ENCODE measurements at places on chromosomes 3 and 15. TPM values are rescaled to one million over a fixed set of nuclear protein-coding genes. Genes with fewer than 3 reads are reported as not detected.

DNA sequence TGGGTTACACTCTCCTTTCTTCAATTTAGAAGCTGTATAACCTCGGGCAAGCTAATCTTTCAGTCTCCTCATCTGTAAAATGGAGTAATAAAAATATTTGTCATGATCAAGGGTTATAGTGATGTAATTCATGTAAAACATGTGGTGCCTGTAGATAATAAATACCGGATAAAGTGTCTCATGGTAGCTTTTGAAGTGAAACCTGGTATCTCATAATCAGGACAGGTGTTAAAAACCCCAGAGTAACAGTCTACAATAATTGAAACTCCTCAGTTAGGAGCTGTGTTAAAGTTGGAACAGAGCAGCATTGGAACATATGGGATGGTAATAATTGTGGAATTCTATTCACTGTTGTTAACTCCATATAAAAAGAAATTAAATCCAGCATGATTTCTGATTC, 884 bp upstream of the KNL1 start:
- H3K27ac ChIP-seq, result no peak overlapping the region
- no peak overlapping the region for H3K4me3 ChIP-seq
- H3K4me1 ChIP-seq, result no peaks in the 10 kb centered on the region

GRCh38 chr3:9021271-9022009, 58.2 kb upstream of the RAD18 start:
- H3K4me1 ChIP-seq, result no peaks in the 10 kb centered on the region
- no peak overlapping the region for H3K4me3 ChIP-seq
- no peaks in the 10 kb centered on the region for H3K27me3 ChIP-seq
- DNase-seq, result no peak
- H3K36me3 ChIP-seq, result no peaks in the 10 kb centered on the region
- H3K27ac ChIP-seq, result no peak overlapping the region

GRCh38 chr15:50778086-50778485, 12.6 kb upstream of the SPPL2A start:
- no peaks in the 10 kb centered on the region for H3K27me3 ChIP-seq
- no peak for DNase-seq
- no peaks in the 10 kb centered on the region for H3K4me1 ChIP-seq

DNA sequence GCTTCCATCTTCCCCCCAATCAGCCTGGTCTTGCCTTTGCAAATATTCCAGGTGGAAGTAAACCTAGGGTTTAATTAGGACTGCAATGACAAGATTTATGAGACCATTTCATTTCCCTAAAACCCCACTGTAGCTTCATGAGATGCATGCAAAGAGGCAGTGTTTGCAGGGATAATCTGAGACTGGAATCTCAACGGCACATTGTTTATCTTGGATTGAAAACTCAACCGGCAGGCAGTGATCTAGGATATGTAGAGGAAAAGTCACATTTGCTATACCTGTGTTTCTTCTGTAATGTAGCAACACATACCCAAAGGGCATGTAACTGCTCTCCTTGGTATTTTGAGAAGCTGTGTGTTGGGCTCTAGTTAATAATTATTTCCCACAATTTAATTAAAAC, 18.7 kb upstream of the CLSTN2 start:
- H3K4me3 ChIP-seq, result no peak overlapping the region
- H3K36me3 ChIP-seq, result no peaks in the 10 kb centered on the region
- no peaks in the 10 kb centered on the region for H3K4me1 ChIP-seq
- H3K27ac ChIP-seq, result no peak overlapping the region

DNA sequence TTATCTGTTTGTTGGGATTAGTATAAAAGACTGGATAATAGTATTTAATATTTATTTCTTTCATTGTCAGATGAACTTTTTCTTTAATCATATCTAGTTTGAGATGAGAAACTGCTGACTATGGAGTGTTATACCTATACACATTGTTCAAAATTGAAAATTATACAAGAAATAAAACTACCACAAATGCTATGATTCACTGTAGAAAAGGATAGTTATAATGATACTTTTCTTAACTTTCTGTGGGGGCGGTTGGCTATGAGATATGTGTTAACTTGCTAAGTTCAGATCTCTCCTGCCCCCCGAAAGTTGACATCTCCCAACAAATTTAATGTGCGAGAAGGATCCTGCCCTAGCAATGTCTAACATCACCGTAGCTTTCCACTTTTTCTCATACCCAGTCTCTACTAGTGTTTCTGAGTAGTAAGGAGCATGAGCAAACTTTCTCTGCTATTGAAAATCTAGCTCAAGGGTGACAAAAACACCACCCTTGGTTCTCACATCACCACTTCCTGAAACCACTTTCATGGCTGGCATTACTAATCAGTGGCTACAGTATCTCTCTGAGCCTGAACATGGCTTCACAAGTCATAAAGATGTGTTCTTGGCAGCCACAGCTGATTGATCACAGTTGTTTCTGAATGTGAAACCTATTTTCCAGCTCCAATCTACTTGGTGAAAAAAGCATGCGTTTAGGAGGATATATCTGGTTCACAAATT, 15.8 kb upstream of the SAMMSON start:
- H3K4me1 ChIP-seq, result no peaks in the 10 kb centered on the region
- DNase-seq, result no peak

DNA sequence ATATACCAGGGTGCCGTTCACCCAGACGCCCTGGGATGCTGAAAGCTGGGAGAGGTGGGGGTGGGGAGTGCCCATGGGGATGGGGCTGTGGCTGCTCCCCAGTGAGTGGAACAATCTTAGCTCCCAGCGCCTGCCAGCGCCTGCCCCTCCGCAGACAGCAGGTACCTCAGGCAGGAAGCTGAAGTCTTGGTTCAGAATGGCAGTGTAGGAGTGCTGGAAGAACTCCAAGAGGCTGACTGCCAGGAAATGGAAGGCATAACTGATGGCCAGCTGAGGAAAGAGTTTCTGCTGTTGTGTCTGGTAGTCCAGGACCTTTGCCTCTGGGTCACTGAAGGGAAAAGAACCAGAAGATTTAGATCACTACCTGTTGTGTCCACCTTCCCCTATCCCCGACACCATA, 8.4 kb downstream of the ACOX2 start:
- no peak overlapping the region for H3K4me3 ChIP-seq
- H3K27ac ChIP-seq, result no peak overlapping the region
- no peaks in the 10 kb centered on the region for H3K36me3 ChIP-seq
- no peaks in the 10 kb centered on the region for H3K27me3 ChIP-seq

DNA sequence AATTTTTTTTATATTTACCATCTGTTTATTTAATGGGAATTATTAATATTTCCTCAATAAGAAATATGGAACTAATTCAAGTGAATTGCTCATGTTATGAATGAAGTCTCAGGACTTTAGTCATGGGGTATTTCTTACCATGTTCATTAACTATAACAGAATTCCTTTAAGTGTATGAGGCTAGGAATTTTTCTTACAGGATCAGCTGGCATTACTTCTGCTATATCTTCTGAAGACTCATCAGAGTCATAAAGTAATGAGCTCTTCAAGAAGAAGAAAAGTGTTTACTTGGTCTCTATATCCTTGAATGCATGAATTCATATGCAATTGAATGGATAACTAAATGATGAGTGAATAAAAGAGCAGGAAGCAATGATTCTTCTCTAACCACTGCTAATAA, 486.8 kb upstream of the THBS1 start:
- H3K27ac ChIP-seq, result no peak overlapping the region
- no peak for DNase-seq
- H3K4me3 ChIP-seq, result no peak overlapping the region

DNA sequence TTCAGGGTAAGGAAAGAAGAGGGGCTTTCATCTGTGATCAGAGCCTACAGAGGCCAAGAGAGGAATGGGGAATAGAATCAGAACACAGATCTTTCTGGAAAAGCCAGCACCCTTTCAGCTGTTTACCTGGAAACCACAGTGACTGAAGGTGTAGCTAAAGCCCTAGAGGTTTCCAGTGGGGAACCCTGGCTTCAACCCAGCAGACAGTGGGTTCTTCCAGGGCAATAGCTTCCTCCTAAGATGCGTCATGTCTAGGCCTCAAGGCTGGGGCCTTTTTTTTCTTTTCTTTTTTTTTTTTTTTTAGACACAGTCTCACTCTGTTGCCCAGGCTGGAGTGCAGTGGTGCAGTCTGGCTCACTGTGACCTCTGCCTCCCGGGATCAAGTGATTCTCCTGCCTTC, 3.1 kb upstream of the CPNE9 start:
- no peak overlapping the region for H3K4me3 ChIP-seq
- DNase-seq, result no peak
- no peaks in the 10 kb centered on the region for H3K36me3 ChIP-seq
- H3K27me3 ChIP-seq, result no peaks in the 10 kb centered on the region

DNA sequence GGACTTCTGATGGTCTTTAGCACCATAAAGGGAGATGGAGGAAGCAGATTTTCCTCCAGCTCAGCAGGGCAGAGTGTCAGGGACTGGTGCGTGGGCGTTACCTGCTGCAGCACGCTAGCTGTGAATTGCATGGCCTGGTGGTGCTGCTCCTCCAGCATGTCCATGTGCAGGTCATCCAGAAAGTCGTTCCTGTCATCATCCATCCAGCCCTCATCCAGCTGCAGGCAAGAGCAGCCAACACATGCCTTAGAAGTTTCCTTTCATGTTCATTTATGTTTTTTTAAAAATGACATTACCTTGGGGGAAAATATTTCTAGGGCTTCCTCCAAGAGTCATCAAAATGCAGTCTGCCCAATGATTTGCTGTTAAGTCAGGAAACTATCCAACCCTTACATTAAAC, 239.2 kb downstream of the PDZRN3 start:
- H3K27me3 ChIP-seq, result 0 out of 2 replicates have a peak, but pooled peaks cover 13% of the 10 kb centered on the region
- no peak overlapping the region for H3K27ac ChIP-seq
- no peak for DNase-seq
- H3K4me1 ChIP-seq, result no peaks in the 10 kb centered on the region
- H3K4me3 ChIP-seq, result no peak overlapping the region

FBXO40 gene
- not detected for total RNA-seq

ZNF620 gene
- 10.2 TPM for total RNA-seq

MAGEL2 gene
- not detected for total RNA-seq

RPL14 gene
- total RNA-seq, result 2,938 TPM
